Omental fat pad (tissue), 4 donors: ENCODE measurements at places on chromosomes 2 and 18.

GRCh38 chr2:229230256-229230655, 40.8 kb downstream of the PID1 start:
- no peak for DNase-seq

- no peak for DNase-seq
Observed at GRCh38 chr2:20432714-20433113, 14.2 kb upstream of the RHOB start.

GRCh38 chr18:31268985-31269406, 49.0 kb upstream of the DSG1 start:
- DNase-seq: no peak

DNA sequence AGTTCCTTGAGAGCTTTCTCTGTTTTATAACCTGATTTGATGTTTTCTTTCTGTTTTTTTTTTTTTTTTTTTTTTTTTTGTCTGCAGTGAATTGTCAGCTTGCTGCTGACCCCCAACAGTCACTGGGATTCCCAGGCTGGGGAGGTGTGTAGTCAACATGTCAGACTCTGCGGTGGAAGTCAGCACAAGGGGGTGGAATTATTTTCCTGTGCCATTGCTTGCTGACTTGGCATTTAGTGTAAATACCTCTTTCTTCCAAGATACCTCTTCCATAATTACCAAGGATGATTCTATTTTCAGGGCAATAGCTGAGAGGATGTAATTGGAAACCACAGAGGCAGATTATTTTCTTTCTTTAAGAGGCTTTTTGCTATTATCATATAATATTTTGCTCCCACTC, 266.3 kb downstream of the CCDC85A start:
- DNase-seq: no peak

DNA sequence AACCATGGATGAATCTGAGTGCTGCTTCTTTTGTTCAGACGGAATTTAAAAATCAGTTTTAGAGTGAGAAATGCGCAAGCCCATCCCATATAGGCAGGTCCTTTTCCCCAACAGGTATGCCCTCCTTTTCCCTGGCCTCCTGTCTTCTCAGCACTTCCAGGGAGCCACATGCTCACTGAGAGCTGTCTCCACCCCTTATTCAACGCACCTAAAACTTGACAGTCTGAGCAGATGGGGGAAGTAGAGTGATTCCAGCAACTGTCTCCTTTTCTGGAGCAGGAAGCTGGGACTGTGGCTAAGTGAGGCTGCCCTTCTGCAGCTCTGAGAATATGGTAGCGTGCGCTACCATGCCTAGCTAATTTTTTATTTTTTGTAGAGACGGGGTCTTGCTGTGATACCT, 53.1 kb upstream of the NOSTRIN start:
- DNase-seq: no peak

DNA sequence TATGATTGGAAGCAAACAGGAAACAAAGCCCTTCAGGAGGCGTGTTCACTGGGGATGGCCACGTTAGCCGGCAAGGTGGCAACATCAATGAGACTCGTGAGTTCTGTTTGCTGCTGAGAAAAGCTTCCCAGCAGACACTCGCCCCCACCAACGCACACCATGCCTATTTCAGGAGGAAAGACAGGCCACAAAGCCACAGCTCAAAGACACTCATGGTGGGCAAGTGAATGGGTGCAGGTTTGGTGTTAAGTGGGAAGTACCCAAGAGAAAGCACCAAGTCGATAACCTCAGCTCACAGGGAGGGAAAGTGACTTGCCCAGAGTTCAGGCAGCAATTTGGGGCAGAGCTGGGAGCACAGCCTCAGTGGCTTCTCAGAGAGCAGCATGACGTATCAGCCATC, 10.5 kb upstream of the MTERF4 start:
- DNase-seq: no peak

GRCh38 chr2:79512442-79513401, at the start of gene CTNNA2:
TSS of gene CTNNA2 (plus strand) at chr2:79513051.
- no peak for DNase-seq

DNA sequence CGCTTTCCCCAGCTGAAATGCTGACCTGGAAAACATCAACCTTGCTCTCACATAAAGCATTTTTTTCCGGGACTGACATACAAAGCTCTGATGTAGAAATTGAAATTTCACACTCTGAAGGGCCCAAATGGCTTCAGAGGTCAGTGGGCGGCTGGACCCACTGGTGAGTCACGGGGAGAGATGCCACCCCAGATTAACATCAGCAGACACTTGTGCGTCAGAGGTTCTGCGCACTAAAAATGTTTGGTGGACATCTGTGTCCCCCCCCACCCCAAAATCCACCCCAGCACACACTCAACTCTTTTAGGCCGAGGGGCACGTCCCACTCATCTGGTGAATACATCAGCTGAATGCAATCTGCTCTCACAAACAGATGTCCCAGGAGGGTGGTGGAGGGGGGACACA, 208.9 kb downstream of the ASB1 start:
- DNase-seq: no peak

- no peak for DNase-seq
Observed at GRCh38 chr18:69961718-69962117, 14.0 kb upstream of the CD226 start.

GRCh38 chr2:201280191-201281040, 20.1 kb downstream of the CASP8 start:
- no peak for DNase-seq

GRCh38 chr2:217125014-217125413, 265.1 kb upstream of the TNP1 start:
- no peak for DNase-seq

DNA sequence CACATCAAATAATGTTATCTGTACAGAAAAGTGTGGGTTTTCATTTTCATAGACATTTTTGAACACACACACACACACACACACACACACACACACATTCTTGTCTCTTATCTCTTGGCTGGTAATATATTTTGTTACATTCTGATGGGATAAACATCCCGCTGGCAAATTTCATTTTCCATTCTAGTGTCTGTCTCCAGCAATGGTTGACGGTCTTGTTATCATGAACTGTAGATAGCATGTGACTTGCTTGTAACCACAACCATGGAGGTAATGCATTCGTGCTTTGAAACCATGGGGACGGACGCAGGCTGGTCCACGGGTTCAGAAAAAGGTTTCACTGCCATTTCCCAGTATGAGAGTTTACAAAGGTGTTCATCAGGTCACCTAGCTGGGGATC, 156.4 kb downstream of the PPP1R1C start:
- DNase-seq: no peak

DNA sequence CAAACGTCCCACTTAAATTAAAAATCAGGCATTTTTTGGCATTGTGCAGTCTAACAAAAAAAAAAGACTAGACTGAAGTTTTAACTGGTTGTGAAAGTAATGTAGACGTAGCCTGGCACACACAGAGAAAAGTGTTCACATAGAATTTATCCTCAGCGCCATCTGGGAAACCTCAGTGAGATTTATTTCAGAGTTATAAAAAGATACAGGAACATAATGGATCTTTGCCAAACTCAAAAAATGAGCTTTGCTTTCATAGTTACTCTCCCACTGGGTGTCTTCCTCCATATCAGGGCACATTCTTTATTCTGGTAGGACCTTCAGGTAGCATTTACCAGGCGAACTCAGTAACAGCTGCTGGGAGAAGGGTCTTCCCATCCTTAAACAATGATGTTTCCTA, 532.4 kb upstream of the SALL3 start:
- DNase-seq: no peak

- no peak for DNase-seq
Observed at GRCh38 chr2:161178756-161179155, 18.5 kb downstream of the TANK start.

- no peak for DNase-seq
Observed at GRCh38 chr18:72104851-72105250, 439.3 kb downstream of the CBLN2 start.

GRCh38 chr2:230886671-230887071, 21.9 kb downstream of the ITM2C start:
- DNase-seq: no peak

DNA sequence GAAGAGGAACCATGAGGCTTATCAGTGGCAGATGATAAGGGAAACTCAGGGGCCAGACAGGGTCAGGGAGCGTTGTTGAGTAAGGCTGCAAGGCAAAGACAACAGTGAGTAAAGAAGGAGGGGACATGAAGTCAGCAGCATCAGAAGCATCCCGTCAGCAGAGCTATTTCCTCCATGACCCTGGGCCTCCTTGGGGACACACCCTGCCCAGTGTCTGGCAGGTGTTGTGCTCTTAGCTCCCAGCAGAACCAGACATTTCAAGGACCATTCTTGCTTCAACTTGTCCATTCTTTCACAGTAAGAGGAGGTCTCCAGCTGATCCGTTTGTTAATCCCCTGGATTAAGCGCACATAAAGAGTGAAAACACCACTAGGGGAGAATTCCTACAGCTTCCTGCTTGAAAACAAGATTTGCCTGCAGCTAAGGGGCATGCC, 88.7 kb upstream of the MEIS1 start:
- no peak for DNase-seq

GRCh38 chr2:158599609-158600008, 142.9 kb downstream of the PKP4 start:
- no peak for DNase-seq

DNA sequence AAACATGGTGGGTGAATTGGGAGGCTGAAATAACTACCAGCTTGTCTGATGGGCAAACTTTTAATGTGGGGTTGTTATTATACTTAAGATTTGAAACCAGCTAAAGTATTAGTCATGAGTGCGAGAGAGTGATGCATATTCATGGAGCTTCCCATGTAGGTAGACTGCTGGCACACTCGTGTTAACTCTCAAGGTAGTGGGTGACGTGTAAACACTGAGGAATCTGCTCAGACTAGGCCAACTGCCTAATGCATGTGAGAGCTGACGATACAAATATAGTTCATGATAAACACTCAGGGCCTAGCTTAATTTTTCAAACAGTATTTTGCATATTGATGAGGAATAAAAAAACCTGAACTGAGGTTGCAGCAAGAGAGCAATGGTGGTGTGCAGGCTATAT, 1165.7 kb upstream of the PIK3C3 start:
- no peak for DNase-seq

DNA sequence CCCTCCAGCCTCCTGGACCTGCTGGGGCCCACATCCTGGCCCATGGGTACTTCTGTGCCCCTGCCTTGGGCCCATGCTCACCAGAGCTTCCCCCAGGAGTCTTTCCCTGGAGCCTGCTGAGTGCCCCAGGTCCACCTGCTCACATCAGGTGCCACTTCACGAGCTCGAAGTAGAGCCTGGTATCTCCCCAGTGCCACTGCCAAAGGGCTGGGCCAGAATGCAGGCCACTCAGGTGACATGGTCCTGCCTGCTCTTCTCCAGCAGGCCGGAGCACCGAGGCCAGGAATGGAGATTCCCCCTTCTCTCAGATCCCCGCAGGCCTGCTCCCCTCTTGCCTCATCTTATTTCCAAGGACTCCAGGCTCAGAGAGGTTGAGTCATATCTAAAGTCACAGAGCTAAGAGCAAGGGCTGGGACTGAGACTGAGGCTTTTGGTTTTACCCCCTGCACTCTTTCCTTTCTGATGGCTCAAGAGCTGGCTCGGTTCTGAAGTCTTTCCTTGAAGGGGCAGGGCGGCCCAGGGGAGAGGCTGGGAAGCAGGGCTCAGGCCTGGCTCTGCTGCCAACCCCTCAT, 79.2 kb downstream of the HS1BP3 start:
- DNase-seq: no peak

GRCh38 chr2:118614841-118615271, 232.6 kb downstream of the EN1 start:
- DNase-seq: no peak

- DNase-seq: no peak
Observed at GRCh38 chr2:74576211-74576862, 21.8 kb downstream of the DOK1 start.

- DNase-seq: no peak
Observed at GRCh38 chr2:58727981-58728656, 487.0 kb upstream of the FANCL start.
